Midbrain (tissue), 1 donor: ENCODE measurements at places on chromosomes 3 and 15.

- peak; percentile 49 for DNase-seq
Measured at GRCh38 chr3:101574388-101575112, 570 bp downstream of the PCNP start.

DNA sequence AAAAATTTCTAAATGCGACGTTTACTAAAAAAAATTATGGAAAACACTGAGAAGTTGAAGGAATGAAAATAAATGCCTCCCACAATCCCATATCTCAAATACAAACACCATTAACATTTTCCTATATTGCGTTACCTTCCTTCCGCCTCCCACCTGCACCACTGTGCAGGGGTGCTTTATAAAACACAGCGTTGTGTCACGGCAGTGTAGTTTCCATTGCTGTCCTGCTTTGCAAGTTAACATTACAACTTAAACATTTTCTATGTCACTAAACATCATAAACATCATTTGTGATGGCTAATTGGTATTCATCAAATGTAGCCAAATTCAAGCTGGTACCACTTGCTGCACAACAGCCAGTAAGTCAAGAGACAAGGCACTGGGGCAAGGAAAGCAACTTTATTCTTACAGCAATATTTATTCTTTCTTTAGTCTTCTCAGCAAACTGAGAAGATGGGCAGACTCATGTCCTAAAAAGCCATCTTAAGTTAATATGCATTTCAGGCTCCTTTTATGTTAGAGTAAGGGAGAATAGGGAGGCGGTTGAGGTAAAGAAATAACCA, 12.3 kb upstream of the FETUB start:
- DNase-seq, result no peak

- DNase-seq, result peak; percentile 76
Measured at GRCh38 chr3:165206454-165207266, 10.5 kb upstream of the SLITRK3 start.

GRCh38 chr3:70400194-70400593, 87.8 kb upstream of the MDFIC2 start:
- DNase-seq, result no peak

DNA sequence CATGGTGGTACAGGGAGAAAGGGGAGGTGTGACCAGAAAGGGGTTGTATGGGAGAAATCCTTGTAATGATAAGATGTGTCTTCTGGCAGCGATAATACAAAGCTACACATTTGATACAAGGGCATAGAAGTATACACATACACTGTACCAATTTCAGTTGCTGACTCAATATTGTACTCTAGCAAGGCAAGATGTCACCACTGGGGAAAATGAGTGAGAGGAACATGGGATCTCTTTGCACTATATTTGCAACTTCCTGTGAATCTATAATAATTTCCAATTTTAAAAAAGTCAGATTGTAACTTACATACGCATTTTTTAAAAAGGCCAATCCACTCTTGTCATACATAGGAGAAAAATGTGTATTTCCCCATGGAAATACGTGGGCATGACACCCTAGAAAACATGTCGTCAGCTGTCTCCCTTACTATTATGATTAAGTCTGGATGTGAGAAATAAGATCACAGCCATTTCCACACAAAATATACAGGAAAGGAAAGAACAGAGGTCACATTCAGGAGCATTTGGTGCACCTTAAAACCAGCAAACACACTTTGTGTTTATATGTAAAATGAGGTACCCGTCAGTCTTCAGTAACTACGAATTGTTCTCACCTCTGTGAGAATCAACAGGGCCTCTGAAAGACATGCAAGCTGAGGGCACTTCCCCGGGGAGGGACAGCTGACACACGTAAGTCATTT, 22.9 kb downstream of the PRR23E start:
- DNase-seq, result no peak
